ENCODE measurements at places on chromosomes 1 and 21. TPM values are rescaled to one million over a fixed set of nuclear protein-coding genes. Genes with fewer than 3 reads are reported as not detected.

XPR1 gene
- 24.5 TPM for total RNA-seq

FMO3 gene
- total RNA-seq = 6.2 TPM

LIN28A gene
- total RNA-seq = not detected

TENT5C gene
- total RNA-seq = 3.0 TPM

SPATA1 gene
- total RNA-seq = 0.42 TPM

CFAP74 gene
- total RNA-seq = not detected

PGBD2 gene
- 4.9 TPM for total RNA-seq

NUCKS1 gene
- 114 TPM for total RNA-seq

F13B gene
- not detected for total RNA-seq

RGS8 gene
- 0.06 TPM for total RNA-seq

AIM2 gene
- 0.50 TPM for total RNA-seq

NHLH1 gene
- total RNA-seq = not detected

TRAF5 gene
- 14.9 TPM for total RNA-seq

CLCA2 gene
- total RNA-seq = not detected

PM20D1 gene
- total RNA-seq = not detected

IGSF3 gene
- total RNA-seq = 2.5 TPM

CAPN8 gene
- not detected for total RNA-seq

VWA5B1 gene
- under 0.01 TPM for total RNA-seq
